Regular cardiac myocyte (primary cell): ENCODE measurements at places on chromosomes 7 and 10. TPM values are rescaled to one million over a fixed set of nuclear protein-coding genes. Genes with fewer than 3 reads are reported as not detected.

The ADAM12 gene
- 21.3 and 92.2 TPM in 2 replicates for total RNA-seq

The ZNF92 gene
- total RNA-seq = 5.9 and 9.2 TPM in 2 replicates

The AKR1C2 gene
- total RNA-seq = 11.0 and 73.6 TPM in 2 replicates

The STEAP2 gene
- 9.2 and 36.9 TPM in 2 replicates for total RNA-seq

The HTR5A gene
- not detected in 2 replicates for total RNA-seq

The CH25H gene
- total RNA-seq = 1.4 and 2.9 TPM in 2 replicates
